Activated CD8-positive, alpha-beta T cell treated with anti-CD3 and anti-CD28 coated beads for 36 hours (primary cell): ENCODE measurements at places on chromosomes 2 and 18. TPM values are rescaled to one million over a fixed set of nuclear protein-coding genes. Genes with fewer than 3 reads are reported as not detected.

ADD2 gene
- total RNA-seq, result 24.5 TPM

- no peak for DNase-seq
Measured at GRCh38 chr18:12540751-12541150, 117.2 kb downstream of the SPIRE1 start.

DNA sequence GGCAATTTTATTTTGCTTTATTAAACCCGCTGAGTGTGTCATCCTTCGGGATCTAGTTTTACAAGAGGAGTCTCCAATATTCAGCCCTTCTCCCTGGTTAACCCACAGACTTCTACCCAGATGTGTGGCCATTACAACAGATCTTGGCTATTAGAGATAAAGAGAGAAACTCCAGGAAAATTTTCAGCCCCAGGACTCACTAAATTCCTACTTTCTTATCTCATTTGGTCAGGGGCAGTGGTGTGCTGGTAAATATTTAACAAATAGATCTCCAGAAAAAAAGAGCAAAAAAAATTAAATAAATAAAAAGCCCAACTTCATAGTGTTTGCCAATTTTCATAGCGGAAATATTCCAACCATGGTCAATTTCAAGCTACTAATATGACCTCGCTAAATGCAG, 168.4 kb downstream of the RND3 start:
- DNase-seq, result no peak

DNA sequence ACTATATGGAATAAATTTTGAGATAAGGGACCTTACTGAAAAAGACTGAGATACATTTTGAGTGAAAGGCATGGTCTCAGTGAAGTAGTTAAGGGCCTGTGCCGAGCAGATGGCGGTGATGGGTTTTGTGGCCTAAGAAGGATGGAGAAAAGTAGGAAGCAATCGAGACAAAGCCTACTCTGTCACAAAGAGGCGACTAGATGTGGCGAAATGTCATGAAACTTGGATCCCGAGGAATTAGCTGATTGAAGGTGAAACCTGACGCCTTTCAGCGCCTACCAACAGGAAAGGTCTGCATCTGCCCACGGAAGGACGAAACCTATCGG, 558 bp upstream of the CEP192 start:
- no peak for DNase-seq

DNA sequence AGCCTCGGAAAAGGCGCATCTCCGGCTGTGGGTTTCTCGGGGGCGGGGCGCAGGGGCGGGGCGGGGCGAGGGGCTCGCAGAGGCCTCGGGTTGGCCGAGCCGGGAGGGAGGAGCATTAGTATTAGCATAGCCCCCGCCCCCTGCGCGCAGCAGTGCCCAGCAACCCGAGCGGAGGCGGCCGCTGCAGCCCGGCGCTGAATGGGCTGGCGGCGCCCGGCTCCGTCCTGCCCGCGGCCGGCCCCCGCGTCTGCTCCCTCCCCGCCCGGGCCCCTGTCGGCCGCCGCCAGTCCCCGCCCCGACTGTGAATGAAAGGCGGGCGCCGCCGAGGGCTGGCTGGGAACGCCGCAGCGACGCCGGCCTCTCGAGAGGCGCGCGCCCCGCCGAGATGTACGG, at the start of gene EFR3B:
TSS of gene EFR3B (plus strand) at position 149 of the 393 bp plus-strand sequence. CDS start at position 386, 237 bp downstream.
- peak; percentile 95 for DNase-seq

- DNase-seq, result no peak
Measured at GRCh38 chr2:27083410-27084296, 2.9 kb upstream of the KHK start.

DNA sequence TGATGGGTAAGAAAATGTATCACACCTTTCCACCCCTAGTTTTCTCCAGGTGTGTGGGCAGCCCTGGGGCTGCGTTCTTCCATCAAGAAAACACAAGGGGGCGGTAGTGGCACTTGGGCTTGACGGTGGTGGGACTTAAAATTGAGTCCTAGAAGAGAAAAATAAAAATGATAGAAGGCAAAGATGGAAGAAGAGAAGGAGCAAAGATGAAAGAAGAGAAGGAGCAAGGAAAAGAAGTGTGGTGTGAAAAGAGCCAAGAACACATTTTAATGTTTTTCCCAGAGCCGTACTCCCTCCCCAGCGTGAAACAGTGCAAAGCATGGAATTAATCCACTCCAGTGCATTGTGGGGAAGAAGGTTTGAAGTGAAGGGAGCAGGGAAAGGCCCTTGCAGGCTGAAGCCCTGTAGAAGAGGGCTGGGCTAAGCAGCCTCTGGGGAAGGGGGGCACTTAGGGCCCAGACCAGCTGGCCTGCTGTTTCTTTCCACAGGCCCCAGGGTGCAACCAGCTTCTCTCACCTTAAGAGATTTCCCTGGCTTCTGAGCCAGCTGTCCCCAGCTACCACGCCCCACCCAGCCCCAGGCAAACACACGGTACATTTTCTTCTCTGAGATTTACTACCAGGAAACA, 256.8 kb downstream of the RNF152 start:
- DNase-seq, result peak; percentile 58
